Stimulated activated naive CD4-positive, alpha-beta T cell (primary cell): ENCODE measurements at places on chromosomes 5 and 9.

- DNase-seq, result no peak
These were observed 57.7 kb upstream of the EGFL7 start for GRCh38 chr9:136604823-136605525.

- DNase-seq, result no peak
These were observed 161.5 kb upstream of the NR4A3 start for GRCh38 chr9:99660191-99660636.

DNA sequence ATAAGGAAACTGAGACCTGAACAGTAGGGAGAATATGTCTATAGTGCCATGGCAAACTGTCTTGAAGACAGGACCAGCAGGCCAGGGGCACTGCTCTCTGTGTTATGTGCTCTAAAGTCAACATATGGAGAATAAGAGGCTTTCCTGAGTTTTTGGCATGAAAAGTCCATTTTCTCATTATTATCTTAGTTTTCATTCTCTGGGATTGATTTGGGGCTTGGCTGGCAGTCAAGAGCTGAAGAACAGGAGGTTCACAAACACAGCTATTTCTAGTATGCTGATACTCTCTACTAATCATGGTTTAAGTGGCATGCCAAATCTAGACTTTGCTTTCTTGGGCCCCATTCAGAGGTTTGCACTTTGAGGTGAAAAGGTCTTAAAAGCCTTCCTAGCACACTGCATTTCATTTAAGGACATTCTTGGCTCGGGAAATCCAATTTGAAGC is 404.4 kb downstream of the ZNF608 start:
- DNase-seq, result no peak

DNA sequence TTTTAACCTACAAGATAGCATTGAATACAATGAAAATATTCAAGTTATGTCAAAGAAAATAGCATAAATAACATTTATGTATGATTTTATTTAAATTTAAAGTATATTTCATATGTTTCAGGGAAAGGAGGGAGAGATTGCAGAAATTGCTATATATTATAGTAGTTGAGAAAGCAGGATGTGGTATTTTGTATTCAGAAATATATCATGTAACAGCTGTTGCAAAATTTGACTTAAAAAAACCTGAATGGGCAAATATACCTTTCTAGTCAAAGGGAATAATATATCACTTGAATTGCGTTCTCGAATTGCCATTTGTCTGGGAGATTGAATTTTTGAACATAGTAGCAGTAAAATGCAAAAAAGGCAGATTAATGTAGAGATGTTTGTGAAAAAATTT is 80.6 kb downstream of the PAM start:
- no peak for DNase-seq

DNA sequence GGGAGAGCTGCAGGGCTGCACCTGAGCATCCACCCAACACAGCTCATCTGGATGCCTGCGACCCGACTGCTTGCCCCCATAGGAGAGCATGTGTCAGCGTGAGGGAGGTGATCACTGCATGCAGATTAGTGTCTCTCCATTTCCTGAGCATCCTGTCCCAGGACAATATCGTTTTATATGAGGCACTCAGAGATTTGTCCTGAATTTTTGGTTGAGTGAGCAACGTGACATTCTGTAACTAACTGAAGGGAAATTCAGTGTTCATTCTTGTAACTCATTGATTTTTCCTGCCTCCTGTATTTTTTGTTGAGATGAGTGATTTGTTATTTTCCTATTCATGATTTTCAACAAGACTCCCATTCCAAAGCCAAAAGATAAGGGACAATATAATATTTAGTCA is 20.7 kb upstream of the ANKRD34B start:
- DNase-seq, result no peak

DNA sequence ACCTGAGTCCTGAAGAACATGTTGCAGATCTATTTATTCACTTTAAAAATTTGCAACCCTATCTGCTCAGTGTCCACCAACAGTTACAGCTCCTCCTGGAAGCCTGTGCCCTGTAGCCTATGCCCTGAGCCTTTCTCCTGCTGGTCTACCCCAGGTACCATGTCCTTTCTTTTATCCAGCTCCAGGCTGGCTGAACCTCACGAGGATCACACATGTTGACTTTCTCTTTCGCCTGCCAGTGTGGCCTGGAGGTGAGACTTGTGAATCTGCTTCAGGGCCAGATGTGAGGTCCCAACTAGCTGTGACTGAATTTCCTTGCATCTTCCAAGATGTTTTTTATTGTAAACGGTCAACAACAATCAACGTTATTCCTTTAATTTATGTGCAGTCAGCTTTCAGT is 70.7 kb downstream of the GDNF start:
- DNase-seq, result no peak
